ENCODE measurements at places on chromosomes 16 and 17.

DNA sequence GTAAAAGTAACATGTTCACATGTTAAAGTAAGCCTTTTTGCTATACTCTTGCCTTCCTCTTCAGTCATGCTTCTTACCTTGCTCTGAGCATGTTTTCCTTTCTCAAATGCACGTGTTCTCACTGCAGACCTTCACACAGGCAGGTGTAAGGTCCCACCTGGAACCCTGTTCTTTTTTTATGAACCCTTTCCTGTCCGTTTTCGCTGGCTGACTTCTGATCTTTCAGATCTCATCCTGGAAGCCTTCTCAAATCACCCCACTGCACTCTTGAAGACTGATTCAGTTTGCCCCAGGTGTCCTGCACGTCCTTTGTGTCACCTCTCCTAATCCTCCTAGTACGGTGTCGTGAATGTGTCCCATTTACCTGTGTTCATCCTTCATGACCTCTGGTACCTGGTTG lies 313.6 kb downstream of the SNX29 start:
- DNase-seq = no peak

DNA sequence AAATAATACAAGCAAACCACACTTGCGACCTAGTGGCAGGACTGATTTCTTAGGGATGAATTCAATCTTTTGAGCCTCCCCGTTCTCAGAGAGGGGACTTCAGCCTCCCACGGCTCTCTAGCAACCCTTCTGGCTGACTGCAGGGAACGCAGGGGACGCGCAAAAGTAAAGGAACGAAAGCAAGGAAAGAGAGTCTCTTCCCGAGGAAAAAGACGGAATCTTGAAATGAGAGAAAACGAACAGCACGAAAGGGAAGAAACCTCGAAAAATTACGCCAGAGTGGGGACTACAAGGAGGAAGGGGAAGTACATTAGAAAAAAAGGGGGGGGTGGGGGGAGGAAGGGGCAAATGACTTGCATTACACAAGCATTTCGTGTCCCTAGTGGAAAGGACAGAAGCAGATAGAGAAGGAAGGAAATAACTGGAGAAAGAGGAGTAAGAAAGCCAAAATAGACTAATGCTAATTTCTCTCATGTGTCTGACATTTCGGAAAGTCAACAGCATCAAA lies 1.2 kb downstream of the GRB2 start:
- no peak for DNase-seq

- DNase-seq = no peak
These were observed 759 bp downstream of the ALKBH5 start for GRCh38 chr17:18184143-18185031.

GRCh38 chr17:46736100-46736499 lies 82.4 kb downstream of the WNT3 start:
- no peak for DNase-seq

- no peak for DNase-seq
These were observed 19.8 kb downstream of the PLXDC1 start for GRCh38 chr17:39131616-39132015.

Measured in epithelial cell of proximal tubule (primary cell).